Ammon's horn (tissue), 1 donor: ENCODE measurements at places on chromosomes 1 and 21.

DNA sequence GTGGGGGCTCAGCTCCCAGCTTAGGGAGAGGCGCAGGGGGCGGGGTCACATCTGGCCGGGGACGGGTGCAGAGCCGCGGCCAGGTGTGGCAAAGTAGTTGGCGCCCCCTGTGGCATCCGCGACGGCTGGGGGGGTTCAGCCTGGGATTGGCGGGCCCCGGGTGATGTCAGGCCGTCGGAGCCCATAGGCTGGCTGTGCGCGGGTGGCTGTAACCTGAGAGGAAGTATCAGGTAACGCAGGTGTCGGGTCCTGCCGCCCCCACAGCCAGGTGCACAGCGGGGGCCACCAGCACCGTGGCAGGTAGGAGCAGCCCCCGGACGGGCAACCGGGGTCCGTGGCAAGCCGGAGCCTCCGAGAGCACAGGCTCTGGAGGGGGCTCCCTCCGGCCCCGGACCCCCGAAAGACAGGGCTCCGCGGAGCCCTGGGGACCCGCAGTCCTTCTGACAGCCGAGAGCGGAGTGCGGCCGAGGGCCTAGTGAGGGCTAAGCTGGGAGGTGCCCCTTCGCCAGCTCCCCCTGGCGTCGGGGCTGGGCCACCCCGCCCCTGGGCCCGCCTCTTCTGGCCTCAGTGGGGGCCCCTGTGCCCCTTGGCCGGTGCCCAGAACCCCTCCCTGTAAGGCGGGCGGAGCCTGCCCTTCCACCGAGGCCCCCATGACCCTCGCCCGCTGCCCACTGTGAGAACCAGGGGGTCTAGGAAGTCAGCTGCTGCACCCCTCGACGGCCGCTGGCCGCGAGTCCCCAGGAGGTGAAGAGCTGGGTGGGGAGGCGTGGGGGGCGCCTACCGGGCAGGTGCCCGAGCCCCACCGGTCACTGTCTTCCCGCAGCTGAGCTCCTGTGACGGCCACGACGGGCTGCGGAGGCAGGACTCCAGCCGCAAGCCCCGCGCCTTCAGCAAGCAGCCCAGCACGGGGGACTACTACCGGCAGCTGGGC is 17.9 kb downstream of the TNFRSF25 start:
- DNase-seq, result no peak

DNA sequence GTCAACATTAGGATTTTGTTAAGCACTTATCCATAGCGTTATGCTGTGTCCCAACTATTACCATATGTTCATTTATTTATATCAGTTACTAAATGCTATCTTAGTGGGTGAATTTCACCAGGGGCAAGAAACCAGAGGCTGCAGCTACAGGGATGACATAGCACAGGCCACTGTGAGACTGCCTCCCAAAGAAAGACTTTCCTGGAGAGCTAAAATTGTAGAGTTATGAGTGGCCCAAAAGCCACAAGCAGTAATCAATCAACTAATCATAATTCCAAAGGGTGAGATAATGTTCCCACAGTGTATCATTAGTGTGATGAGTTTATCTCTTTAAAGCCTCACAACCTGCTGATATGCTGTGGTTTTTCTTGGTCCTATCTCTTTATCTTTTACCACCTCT is 3.8 kb upstream of the TGFB2 start:
- DNase-seq, result no peak

GRCh38 chr1:31789259-31790065 is 25.3 kb upstream of the ADGRB2 start:
- DNase-seq, result peak; percentile 97

GRCh38 chr1:86296305-86297205 is 99.6 kb downstream of the ODF2L start:
- DNase-seq, result no peak

DNA sequence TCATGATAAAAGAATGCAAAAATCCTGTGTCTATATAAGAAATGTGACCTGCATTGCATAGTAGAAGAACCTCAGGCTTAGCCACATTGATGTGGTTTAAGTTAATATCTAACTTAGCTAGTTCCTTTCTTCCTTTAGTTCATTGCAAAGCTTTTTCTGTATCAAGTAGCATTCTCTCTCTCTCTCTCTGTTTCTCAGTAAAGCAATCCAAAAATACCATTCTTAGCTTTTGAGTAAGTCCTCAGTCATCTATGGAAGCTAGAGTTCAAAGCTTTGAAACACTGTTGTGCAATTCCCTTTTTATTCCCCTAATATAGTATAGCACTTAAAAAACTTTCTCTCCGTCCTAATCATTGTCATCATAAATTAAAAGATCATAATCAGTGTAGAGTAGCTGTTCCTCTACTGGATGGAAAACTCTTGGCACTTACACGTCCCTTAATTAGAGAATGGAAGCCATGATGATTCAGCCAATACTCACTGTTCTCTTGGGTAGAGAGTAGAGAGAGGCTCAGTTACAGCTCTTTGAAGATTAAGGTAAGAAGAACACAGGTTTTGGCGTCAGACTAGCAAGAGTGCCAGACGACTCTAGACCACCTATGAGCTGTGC is 350.3 kb upstream of the LYPLAL1 start:
- DNase-seq, result no peak

DNA sequence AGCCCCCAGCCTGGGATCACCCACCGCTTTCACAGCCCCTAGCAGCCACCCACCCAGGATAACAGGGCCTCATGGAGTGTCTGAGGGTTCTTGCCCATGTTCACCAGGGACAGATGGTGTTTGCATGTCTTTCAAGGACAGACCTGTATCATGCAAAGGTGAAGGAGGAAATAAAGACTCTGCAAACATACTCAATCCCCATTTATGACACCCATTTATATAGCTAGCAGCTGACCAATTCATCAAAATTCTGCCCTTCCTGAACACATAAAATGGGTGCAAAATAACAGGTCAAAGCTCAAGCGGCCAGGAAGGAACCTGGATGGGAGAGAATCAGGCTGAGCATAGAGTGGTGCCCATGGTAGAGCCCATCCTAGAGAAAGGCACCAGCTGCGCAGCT is 32.8 kb upstream of the LYPD8 start:
- DNase-seq, result no peak

DNA sequence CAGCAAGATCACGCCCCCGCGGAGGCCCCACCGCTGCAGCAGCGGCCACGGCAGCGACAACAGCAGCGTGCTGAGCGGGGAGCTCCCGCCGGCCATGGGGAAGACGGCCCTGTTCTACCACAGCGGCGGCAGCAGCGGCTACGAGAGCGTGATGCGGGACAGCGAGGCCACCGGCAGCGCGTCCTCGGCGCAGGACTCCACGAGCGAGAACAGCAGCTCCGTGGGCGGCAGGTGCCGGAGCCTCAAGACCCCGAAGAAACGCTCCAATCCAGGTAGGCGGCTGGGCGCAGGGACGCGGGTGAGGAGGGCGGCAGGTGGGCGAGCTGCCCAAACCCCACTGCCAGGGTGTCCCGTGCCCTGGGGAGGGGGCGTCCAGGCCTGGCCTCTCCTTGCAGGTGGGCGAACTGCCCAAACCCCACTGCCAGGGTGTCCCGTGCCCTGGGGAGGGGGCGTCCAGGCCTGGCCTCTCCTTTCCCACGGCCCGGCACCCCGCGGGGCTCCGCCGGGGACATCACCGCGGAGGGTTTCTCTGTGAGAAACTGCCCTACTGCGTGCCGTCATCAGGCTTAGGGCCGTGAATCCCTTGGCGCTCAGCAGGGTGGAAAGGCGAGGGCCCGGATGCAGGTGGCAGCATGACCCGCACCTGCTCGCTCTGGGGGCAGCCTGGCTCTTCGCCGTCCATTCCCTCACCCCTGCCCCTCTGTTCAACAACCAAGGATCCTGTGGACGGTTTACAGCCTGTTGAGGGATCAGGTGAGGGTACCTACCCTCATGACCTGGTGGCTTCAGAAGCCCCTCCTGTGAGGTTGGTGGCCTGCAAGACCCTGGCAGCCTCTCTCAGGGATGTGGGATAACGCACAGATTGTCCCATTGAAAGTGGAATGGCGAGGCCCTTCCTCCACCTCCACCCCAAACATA is 534.0 kb downstream of the KIF26B start:
- no peak for DNase-seq

- no peak for DNase-seq
These were observed 108.6 kb downstream of the GDAP2 start for GRCh38 chr1:117820694-117821381.

DNA sequence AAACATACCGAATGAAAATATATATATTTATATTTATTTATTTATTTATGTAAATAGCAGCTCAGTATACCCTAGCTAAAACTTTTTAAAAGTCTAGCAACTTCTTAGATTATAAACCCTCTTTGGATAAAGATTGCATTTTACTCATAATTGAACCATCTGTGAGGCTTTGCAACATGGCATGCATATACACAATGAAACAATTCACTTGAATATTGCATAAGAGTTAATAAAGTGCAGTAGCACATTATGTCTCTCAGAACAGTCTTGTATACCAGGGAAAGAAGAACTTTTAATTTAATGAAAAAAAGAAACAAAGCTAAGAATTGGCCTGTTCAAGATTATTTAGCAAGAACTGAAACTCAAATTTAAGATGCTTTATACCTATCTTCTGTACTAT is 1363.9 kb upstream of the ADGRL2 start:
- no peak for DNase-seq

DNA sequence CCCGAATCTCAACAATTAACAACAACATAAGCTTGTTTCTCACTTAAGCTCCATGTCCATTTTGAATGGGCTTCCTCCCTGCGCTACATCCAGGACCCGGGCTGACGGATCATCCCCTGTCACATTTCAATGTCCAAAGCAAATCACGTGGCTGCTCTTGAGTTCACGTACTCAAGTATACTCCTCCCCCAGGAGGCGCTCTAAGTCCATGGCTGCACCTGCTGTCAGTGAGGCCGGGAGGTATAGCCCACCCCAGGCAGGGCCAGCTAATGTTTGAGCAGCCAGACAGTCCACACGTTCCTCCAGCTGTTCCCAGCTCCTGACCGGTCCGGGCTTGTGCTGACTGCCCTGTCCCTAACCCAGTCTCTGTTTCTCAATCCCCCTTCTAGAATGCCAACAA is 220.8 kb downstream of the SLC35F3 start:
- no peak for DNase-seq

DNA sequence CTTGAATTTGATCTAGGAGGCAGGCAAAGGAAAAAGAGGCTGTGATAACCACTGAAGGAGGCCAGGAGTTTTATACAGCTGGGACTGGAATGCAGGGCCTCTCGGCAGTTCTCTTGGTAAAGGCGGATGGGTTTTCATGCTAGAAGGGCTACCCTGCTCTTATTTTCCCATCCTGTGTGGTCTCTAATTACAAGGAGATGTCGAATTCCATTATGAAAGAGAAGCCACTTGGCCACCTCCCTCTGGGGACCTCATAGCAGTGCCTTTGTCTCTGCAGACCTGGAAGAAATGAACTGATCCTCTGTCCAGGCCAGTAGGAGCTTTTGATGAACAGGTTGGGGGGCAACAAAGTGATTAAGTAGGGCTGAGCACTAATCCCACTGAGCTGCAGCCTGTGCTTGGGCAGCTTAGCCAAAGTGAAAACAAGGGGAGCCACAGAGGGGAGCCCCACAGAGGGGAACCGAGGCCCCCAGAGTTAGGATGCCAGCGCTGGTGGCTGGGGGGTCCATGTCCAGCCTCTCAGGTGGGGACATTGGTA is 42.2 kb upstream of the BCAR3 start:
- DNase-seq, result no peak

GRCh38 chr1:51738681-51739080 is 121.8 kb downstream of the OSBPL9 start:
- no peak for DNase-seq

GRCh38 chr1:62271948-62272728 is 47.1 kb downstream of the KANK4 start:
- no peak for DNase-seq

DNA sequence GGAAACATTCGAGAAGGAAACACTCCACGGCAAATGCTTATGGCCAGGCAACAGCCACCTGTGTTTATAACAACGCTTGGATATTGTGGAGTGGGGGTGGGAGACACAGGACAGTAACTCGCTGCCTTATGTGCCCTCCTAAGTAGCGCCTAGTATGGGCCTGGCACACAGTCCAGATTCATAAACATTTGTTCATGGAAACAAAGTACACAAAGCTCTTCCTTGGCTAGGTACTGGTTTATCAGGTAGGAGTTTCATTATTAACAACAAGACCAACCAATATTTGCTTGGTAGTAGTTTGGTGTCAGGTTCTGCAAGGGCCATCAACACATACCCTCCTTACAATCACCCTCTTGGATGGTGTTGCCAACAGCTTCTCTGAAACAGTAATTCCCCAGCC is 23.4 kb downstream of the TMCO4 start:
- no peak for DNase-seq

DNA sequence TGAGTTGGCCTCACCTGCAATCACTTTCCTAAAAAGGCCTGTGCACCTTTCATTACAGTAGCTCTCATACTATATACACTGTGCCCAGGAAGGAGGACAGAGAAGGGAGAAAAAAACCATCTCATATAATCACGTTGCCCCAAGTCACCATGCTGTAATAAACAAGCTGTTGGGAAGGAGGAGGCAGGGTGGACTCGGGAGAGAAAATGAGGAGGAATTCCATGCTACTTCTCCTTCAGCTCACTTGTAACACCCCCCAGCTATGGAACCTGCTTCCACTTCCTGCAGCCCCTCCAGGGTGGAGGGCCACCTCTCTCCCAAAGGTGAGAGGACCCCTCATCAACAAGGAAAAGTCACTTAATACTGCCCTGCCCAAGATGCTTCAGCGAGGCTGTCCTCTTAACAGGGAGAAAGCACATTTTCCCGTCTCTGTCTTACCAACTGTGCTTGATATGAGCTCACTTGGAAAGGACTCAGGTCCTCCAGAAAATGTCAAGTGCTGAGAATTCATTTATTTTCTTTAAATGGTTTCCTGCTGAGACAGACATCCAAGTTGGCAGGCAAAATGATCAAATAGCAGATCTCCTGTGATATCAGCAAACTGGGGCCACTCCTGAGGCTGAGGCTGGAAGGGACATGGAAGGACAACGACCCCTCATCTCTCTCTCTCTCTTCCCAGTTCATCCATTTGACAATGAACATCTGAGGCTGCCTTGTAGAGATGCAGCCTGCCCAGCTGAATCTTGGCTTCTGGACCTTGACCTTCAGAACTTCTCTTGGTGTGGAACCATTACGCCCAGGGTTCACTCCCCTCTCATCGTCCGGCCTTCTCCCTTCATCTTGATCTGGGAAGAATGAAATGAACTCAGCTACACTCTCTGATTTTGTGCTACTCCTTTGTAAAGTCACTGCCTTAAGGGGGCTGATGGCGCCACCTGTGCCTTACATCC is 54.0 kb downstream of the CAPN9 start:
- no peak for DNase-seq

DNA sequence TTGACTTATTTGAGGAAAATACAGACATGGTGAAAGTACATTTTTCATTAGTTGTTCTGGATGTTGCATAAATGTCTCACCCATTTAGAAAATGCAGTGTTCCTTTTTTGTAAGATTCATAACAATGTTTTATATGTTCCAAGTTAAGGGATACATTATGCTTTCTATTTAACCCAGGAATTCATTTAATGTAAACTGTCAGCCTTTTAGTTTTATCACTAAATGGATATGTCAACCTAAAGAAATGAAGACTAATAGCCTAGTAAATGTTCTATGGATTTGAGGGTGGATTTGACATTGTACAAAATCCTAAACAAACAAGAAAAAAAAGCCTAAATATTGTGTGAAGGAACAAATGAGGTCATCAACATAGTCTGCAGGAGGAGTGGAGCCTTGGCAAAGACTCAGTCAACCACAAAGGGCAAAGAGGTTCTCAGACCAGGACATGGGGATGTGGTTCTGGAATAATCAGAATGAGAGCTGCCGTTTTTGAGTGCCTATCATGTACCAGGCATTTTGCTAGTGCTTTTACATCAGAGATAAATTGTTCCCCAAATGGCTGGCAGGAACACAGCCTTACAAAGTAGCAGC is 8.8 kb upstream of the INSL5 start:
- no peak for DNase-seq
